ENCODE measurements at places on chromosomes 11 and 22.

- DNase-seq = no peak
Observed at GRCh38 chr11:75150879-75151278, at the start of gene SLCO2B1. SLCO2B1 (plus strand) TSS chr11:75151107; CDS start chr11:75151382, 275 bp downstream.

DNA sequence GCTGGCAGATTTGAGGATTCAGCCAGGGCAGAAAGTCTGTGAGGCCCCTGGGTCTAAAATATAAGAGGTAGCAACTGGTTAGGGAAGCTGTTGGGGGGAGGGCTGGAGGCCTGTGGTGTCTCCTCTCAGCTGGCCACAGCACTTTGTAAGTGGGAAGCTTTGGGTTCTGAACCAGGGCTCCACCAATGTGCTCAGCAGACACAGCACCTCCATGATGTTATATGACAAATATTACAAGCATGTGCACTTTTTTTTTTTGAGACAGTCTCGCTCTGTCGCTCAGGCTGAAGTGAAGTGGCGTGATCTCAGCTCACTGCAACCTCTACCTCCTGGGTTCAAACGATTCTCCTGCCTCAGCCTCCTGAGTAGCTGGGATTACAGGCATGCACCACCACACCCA lies 8.0 kb downstream of the ARHGAP1 start:
- no peak for DNase-seq

DNA sequence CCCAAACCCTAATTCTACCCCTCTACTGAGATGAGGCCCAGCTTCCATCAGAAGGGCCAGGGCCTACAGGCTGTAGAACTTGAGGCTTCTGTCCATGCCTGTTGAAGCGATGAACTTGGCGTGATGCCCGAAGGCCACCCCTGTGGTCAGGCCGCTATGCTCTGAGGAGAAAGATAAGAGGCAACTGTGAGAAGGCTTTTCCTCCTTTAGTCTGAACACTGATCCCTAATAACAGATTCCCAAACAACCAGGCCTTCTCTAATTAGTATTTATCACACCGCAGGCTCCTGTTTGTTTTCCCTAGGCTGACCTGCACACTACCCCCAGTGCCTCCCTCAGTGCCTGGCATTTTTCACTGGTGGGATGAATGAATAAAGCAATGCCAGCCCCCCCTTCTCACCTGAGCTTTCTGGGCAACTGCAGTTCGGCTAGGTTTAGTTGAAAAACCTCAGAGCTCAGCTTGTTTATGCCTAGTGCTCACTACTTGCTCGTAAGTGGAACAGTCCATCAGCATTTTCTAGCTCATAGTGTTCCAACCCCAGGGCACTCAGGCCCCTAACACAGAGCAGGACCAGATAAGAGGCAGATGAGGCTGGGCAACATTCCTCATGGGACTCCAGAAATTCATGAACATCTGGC lies 15.2 kb downstream of the PRPF19 start:
- no peak for DNase-seq

DNA sequence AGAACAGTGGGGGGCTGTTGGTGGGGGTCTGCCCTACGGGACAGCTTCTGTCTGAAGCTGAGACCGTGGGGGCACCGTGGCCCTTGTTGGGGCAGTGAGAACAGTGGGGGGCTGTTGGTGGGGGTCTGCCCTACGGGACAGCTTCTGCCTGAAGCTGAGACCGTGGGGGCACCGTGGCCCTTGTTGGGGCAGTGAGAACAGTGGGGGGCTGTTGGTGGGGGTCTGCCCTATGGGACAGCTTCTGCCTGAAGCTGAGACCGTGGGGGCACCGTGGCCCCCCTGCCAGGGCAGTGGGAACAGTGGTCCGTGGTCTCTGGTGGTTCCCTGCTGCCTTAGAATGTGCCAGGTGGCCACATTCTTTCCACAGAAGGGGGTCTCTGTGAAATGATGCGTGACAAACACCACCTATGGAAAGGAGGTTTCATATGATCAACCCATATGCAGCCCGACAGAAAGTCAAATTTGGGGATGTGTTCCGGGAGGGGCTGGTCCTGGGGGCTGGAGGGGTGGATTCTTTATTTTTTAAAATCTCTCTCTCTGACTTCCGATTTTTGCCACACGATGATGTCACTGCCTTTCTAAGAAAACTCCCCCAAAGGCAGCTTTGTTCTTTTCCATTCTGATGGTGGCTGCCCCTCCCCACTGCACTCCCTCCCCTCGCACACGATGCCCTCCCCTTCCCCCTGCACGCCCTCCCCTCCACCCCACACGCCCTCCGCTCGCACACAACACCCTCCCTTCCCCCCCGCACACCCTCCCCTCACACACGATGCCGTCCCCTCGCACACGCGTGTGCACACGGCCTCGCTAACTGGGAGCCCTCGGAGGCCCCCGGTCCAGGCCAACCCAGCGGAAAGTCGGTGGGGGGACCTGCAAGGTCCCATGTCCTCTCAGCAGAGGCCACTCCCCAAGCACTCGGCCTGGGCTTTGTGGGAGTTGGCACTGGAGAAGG lies 1186.5 kb downstream of the BRD1 start:
- DNase-seq = no peak

DNA sequence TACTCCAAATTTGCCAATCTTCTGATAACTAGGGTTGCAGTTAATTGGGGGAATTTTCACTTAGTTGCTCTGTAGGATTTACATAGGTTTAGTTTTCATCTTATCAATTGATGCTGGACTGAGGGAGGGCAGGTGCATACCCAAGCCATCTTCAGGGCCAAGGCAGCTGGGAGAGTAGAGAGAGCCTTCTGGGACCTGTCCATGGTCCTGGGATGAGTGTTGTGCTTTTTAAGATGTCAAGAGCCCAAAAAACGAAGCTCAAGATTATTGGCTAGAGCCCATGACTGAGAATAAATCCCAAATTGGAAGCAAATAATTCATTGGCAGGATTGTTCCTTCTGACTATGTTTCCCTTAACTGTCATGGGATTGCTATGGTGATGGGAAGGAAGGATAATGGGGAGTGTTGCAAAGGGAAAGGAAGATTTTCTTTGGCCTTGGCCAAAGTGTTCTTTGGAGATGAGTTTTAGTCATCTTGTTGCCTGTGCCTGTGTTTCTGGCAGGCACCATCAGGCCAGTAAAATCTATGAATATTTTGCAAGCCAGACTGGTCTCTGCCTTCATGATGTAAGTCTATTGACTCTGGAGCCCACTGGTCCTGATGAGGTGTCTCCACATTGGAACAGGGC lies 4.5 kb downstream of the SLC22A6 start:
- no peak for DNase-seq

DNA sequence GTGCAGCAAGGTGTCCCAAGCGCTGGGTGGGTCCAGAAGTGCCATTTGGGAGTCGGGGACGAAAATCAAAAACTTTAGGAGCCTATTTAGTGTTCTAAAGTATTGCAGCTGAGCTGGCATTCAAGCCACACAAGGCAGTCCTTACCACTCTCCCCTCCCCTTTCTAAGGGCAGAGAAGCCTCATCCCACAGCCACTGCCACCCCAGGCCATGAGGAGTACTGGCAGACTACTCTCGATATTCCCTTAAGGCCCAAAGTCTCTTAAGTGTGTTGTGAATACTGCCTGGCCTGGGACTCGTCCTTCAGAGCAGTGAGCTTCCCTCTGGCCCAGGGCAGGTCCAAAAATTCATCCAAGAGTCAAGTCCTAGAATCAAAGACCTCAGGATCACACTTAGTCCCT lies 7.8 kb downstream of the FANCF start:
- DNase-seq = no peak

DNA sequence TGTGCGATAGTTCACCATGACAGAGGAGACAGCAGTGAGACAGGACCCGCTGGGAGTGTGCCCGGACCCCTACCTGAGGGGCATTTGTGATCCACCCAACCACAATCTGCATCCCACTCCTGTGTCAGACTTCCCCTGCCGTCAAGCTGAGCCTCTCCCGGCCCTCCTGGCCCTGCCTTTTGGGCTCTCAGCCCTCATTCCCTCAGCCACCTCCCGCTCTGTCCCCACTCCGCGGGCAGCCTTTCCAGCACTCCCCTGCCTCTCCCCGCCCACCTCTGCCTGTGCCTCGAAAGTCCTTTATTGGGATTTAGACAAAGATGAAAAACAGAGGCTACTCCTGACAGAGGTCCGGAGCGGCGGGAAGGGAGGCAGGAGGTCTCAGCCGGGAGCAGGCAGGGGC lies 4.2 kb downstream of the NFAM1 start:
- no peak for DNase-seq

- no peak for DNase-seq
Observed at GRCh38 chr11:111194860-111195568, 50.5 kb upstream of the POU2AF2 start.

GRCh38 chr11:1930462-1930830 lies 10.9 kb downstream of the TNNT3 start:
- DNase-seq = no peak

GRCh38 chr11:128165572-128165971 lies 421.8 kb downstream of the ETS1 start:
- DNase-seq = no peak

DNA sequence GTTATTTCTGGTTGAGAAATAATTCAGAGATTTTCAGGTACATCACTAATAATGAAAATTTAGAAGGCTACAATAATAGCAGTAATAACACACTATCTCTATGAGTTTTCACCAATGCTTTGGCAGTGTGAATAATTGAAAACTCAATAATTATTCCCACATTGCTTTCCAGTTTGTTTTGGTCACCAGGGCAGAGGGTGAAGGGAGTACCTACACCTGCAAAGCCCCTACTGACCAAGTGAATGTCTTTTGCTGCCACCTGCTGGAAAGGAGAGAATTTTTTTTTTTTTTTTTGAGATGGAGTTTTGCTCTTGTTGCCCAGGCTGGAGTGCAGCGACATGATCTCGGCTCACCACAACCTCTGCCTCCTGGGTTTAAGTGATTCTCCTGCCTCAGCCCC lies 3.2 kb downstream of the NELL1 start:
- DNase-seq = no peak

DNA sequence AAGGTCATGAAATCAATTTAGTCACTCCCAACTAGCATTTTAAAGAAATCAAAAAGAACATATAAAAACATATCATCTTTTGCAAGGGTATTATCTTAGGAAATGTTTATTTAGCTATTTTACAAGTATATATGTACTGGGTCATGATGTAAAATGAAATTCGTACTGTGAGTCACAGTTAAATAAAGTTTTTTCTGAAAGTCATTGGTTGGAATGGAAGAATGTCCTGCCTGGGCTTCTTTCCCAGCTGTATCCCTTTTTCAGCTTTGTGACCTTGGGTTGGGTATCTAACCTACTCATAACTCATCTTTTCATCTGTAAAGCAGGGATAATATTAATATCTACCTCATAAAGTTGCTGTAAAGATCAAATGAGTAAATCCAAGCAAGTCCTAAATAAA lies 15.7 kb downstream of the FDX1 start:
- no peak for DNase-seq

DNA sequence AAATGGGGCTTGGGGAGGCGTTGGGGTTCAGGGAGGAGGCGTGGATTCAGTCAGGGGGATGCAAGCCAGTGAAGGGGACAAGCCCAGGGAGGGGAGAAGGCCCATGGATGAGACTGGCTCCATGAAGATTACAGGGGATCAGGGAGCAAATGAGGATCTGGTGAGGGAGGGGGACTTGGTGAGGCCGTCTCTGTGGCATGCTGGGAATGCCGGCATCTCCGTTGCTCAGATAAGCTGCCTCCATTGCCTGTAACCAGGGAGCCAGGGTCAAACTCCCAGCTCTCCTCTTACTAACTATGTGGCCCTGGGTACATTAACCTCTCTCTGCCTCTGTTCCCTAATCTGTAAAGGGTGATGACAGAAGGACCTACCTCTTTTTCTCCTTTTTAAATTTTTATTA lies 38.7 kb downstream of the TPBGL start:
- DNase-seq = no peak

- no peak for DNase-seq
Observed at GRCh38 chr11:116225236-116225635, 547.6 kb downstream of the BUD13 start.

DNA sequence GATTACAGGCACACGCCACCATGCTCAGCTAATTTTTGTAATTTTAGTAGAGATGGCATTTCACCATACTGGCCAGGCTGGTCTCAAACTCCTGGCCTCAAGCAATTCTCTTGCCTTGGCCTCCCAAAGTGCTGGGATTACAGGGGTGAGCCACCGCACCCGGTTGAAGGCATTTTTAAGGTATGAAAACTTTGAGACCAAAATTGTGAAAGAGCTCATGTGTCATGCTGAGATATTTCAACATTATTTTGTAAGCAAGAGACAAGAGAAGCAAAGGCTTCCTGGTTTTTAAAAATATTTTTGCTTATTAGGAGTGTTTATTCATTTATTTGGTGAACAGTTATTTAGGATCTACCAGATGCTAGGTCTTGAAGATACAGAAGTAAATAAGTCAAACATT lies 6.8 kb downstream of the NHERF4 start:
- no peak for DNase-seq

- DNase-seq = no peak
Observed at GRCh38 chr11:16738947-16739815, 734 bp downstream of the C11orf58 start.

DNA sequence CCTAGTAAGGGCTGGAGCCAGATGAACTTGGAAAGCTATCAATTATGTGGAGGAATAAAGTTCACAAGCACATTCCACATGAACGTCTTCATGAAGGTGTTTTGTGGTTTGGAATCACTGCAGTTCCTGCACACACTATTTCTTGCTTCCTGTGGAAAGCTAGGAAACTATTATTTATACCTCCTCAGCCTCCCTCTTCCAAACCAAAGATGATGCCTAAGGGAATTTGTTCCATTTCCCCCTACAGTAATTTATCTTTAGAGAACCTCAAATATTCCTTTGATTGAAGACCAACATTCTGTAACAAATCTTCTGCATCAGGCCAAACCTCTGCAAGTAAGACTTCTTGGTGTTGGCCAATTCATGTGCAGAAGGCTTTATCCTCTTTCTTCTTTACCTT lies 115.8 kb upstream of the ARHGAP20 start:
- DNase-seq = no peak

DNA sequence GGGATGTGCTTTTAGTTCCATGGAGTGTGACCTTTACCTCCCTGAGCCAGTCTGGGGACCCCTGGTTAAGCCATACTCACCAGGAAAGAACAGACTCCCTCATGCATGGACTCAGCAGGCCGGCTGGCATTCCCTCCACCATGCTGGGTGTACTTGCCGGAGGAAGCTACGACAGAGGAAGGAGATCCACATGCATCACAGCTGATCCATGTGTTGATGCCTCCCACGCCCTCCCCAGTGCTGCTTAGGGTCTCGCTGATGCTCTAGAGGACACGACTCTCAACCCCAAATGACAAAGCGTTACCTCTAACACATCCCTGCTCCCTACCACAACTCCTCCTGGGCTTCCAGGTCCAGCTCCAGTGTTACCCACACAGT lies 39.8 kb downstream of the GAB4 start:
- no peak for DNase-seq

DNA sequence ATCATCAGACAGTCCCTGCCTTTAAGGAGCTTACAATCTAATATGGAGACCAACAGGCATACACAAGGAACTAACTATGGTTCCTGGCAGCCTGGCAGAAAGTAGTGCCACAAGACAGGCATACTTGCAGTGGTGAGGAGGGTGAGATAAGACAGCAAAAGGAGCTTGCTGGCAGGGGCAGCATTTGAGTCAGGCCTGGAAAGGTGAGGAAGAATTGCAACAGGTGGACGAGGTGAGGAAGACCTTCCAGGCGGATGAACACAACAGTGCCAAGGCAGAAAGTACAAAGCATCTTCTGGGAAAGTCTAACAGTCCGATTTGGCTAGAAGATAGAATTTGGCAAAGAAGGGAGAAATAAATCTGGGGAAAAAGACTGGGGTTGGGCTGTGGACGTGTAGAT lies 4.3 kb downstream of the DNAL4 start:
- DNase-seq = no peak
